ENCODE measurements at places on chromosomes 4 and X.

GRCh38 chrX:45258731-45259402 lies 58.2 kb upstream of the DIPK2B start:
- DNase-seq, result no peak

DNA sequence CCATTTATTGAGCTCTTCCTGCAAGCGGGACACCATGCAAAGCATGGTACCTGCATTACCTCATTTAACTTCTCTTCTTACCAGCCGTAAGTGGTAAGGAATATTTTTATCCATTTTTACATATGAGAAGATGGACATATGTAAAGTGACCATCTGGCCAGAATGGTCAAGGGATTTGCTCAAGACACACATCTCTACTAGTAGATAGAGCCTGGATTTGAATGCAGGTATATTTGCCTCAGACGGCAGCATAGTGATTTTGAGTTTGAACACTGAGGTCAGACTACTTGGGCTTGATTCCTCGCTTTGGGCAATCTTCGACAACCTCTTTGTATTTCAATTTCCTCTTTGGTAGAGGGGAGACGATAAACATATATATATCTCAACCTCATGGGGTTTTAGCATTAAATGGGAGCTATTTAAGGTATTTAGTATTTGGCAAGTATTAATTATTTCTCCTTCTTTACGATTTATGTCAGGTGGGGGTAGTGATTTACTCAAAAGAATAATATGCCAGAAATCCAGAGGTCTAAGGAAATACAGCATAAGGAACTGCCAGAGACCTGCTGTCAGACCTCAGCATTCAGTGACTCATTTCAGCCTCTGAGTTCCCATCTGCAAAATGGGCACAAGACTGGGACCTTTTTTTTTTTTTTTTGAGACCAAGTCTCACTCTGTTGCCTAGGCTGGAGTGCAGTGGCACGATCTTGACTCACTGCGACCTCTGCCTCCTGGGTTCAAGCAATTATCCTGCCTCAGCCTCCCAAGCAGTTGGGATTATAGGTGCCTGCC lies 34.6 kb upstream of the CHRNA9 start:
- DNase-seq, result no peak

DNA sequence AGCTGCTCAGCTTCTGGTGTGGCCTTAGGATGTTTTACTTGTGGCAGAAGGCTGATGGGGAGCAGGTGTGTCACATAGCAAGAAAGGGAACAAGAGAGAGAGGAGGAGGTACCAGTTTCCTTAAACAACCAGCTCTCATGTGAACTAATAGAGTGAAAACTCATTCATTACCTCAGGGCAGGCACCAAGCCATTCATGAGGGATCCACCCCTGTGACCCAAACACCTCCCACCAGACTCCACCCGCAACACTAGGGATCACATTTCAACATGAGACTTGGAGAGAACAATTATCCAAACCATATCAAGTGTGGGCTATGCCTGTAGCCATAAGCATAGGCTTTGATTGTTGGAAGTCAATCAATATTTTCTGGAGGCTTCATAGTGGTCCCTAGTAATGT lies 56.0 kb downstream of the GSX2 start:
- no peak for DNase-seq

DNA sequence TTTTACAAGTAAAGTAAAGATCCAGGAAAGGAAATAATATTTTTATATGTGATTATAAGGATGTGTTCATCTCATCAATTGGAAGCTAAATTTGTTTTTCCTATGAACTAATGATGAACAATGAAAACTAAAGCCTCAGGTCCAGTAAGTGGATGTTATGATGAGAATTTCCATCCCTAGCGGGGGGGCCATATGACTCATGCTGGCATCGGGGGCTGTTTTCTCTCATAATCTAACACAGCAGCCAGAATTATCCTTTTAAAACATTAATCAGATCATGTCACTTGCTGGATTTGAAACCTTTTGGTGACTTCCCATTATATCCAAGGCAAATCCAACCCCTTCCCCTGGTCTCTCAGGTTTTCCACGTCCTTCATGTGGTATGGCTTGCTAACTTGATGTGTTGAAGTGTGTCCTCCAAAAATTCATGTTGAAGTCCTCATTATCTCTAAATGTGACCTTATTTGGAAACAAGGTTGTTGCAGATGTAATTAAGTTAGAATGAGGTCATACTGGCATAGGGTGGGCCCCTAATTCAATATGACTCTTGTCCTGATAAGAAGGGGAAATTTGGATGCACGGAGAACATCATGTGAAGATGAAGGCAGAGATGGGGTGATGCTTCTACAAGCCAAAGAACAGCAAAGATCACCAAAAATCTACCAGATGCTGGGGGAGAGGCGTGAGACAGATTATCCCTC lies 96.8 kb downstream of the AKAP4 start:
- DNase-seq, result no peak

DNA sequence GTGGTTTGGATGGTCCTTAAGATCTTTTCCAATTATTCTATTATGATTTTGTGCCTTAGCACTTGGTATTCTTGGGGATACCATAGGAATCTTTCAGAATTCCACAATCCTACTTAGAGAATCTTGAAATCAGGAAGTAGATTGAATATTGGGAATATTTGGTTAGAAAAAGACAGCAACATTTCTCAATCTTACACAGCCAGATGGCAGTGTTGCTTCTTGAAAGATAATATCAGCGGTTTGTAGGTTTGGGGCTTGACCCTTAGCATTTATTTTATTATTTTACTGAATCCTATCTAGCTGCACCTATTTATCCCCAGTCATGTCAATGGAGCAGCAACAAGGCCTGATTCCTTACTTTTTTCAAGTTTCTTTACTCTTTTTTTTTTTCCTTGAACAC lies 28.6 kb downstream of the MAGEB1 start:
- DNase-seq, result no peak

- no peak for DNase-seq
These were observed 54.3 kb upstream of the CAMK2D start for GRCh38 chr4:113815826-113816225.

DNA sequence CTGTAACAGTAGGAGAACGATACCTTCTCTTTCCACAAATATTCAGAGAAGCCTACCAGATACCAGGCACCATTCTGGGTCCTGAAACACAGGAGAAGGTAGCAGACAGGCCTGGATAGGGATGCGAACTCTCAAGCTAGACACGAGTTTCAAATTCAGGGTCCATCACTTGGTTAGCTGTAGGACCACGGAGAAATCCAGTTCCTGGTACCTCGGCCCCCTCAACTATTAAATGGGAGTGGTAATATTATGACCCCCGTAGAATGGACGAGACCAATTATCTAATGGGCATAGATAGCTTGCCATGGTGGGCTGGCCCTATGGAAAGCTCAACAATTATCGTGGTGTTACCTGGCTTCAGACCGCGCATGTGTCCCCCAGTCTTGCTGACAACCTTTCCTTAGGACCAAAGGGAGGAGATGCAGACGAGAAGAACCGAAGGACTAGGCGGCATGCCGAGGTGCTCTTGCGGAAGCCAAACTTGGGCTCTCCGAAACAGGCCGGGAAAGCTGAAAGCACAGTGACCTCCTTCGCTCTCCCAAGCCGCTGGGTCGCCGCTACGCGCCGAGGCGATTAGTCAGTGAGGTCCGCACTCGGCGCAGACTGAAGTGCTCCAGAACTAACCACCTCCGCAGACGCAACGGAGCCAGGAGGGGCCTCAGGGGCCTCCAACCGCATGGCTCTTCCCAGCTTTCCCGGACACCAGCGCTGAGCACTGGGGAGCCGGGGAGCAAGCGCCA lies 19.6 kb downstream of the NKX3-2 start:
- DNase-seq, result no peak

DNA sequence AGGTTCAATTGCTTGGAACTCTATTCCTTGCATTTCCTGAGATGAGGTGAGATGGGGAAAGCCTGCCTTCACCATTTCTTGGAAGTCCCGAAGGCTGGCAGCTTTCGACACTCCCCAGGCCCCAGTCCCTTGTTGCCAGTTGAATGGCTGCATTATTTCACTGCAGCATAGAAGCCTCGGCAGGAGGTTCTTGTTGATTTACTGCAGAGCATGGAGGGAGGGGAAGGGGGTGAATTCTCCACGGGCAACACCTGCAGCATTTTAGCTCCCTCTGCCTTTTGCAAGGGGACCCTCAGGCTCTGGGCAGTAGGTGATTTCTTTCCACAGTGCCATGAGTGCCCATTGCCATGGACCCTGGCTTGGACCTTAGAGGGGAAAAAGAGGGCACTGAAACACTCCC lies 10.7 kb upstream of the BCLAF3 start:
- no peak for DNase-seq

GRCh38 chr4:160371446-160371845 lies 1268.6 kb downstream of the RAPGEF2 start:
- no peak for DNase-seq

- no peak for DNase-seq
These were observed 78.0 kb upstream of the CLNK start for GRCh38 chr4:10762561-10762960.

DNA sequence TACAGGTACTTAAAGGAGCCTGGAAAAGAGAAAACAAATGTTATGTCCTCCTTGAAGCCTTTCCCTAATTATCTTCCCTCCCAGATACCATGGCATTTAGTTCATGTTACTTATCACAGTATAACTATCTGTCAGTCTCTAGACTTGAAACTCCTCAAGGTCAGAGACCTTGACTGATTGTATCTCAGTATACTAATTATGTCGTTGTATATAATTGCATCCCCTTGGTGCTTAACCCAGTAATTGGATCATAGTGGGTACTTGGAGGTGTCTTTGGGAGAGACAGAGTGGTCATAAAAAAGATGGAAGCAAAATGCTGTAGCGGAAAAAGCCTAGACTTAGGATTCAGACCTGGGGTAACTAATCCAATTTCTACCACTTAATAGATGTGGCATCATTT lies 8.1 kb downstream of the IGBP1 start:
- no peak for DNase-seq

DNA sequence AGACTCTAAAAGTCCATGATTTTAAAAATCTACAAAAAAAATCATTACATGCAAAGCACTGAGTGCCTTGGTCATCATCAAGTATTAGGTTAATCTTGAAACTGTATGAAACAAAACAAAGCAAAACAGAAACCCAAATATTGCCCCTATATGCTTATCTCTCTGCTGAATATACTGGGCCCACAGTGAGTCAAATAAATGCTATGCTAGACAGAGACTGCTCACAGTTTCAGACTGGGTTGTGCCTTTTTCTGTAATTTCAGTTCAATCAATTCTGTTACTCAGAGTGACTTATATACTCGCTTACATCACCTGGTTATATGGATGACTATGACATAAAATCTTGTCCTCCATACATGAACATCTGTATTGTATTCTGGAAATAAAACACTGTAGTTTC lies 257.1 kb upstream of the ACTRT1 start:
- no peak for DNase-seq

DNA sequence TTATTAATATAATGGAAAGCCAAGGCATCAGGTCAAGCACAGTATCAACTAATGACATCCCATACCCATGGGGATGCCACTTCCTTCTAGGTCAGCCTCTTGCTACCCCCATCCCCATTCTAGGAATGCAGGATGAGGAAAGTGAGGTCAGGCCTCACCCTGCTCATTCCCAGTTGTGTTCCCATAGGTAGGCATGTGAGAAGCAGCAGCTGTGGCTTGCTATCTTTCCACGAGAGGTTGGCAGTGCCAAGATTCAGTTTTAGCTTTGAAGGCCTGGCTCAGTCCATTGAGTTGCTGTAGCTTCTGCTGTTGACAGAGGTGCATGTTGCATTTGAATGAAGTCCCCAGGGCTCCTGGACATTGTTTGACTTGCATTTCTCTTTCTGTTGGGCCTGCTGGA lies 15.5 kb downstream of the LONRF3 start:
- DNase-seq, result no peak

GRCh38 chrX:114800719-114801118 lies 216.7 kb downstream of the IL13RA2 start:
- no peak for DNase-seq

GRCh38 chrX:16267431-16267830 lies 100.2 kb downstream of the MAGEB17 start:
- no peak for DNase-seq

GRCh38 chr4:150590631-150591030 lies 8.7 kb downstream of the MAB21L2 start:
- no peak for DNase-seq

GRCh38 chrX:111519215-111519614 lies 7.8 kb downstream of the SERTM2 start:
- no peak for DNase-seq

- no peak for DNase-seq
These were observed 1.8 kb downstream of the SPCS3 start for GRCh38 chr4:176321589-176321988.

DNA sequence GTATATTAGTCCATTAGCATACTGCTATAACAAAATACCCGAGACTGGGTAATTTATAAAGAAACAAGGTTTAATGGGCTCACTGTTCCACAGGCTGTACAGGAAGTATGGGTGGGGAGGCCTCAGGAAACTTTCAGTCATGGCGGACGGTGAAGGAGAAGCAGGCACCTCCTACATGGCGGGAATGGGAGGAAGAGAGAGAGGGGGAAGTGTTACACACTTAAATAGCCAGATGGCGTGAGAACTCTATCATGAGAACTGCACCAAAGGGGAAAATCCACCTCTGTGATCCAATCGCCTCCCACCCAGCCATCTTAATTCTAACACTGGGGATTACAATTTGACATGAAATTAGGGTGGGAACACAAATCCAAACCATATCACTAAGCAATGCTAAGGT lies 98.9 kb upstream of the SH3RF1 start:
- no peak for DNase-seq

DNA sequence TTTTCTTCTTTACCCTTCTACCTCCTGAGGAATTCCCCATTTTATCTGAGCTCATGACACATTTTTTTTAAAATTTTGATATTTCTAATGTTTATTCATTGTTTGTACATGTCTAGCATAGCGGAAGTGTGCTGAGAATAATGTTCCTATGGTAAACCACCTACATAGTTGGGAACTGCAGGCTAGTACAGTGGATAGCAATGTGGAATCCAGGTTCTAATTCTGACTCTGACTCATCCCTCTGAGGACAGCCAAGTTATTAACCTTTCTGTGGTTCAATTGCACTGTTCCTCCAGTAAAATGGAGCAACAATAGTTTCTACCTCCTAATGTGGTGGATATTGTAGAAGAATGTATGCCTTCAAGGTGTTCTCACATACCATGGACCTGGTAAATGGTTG lies 20.6 kb upstream of the APELA start:
- no peak for DNase-seq

DNA sequence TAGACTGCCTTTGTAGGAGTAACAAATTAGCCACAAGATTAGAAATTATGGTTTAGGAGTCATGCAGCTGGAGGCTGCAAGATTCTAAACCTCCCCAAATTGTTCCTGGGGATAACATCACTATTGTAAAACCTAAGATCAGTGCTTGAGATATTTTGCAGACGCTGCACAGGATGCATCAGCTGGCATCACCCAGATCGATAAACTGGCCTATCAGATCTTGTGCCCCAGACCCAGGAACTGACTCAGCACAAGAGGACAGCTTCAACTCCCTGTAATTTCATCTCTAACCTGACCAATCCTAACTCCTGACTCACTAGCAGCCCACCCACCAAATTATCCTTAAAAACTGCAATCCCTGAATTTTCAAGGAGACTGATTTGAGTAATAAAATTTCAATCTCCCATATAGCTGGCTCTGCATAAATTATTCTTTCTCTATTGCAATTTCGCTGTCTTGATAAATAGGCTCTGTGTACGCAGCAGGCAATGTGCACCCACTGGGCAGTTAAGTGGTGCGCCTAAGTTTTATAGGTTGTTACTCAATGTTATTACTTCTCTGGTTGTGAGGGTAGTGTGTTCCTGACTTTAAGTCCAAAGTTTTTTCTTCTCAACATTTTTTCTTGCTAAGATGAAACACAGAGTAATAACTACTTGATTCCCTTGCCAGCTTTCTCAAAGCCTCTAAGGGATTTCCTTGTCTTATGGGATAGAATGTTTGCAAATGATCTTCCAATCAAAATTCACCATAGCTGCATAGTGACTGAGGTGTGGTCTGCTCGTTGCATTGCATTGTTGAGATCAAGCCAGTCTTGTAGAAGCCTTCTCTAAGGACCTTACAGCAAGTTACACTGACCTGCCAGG lies 312.3 kb upstream of the DKK2 start:
- DNase-seq, result no peak

All from stimulated activated CD8-positive, alpha-beta memory T cell treated with anti-CD3 and anti-CD28 coated beads, Interleukin-15, amount 100 ng/mL, for 48 hours (primary cell).